NT2/D1 (cell line): ENCODE measurements at places on chromosomes 7 and 10.

DNA sequence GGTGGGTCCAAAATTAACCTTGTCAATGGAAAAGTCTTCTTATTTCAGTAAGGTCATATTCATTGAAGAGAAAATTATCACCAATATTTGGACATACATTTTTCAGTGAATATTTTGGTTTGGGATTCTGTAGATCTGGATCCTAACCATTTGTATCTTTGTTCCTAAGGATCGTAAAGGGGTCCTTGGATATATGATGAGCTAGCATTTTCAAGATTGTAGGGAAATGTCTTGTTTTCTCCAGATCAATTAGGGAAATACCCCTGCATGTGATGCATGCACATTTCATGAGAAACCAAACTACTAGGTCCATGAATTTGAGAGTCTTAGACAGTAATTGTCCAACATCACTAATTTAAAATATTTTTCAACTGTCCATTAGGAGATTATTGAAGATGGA is 18.0 kb downstream of the DNTT start:
- no peak for DNase-seq

DNA sequence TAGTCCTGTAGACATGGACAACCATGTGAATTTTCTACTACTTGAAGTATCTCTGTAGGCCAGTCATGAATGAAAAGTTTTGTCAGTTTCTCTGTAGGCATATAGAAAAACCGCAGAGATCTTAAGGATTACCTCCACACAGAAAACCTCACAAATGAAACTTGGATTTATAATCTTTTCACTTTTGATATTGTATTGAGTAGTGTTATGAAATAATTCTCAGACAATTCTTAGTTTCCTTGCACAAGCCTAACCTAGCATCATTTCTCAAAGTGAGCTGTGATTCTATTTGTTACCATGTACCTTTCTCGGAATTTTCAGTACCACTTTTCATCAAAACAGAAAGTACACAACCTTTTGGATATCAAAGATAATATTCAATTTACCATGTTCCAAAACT is 51.4 kb upstream of the OIT3 start:
- DNase-seq = no peak

DNA sequence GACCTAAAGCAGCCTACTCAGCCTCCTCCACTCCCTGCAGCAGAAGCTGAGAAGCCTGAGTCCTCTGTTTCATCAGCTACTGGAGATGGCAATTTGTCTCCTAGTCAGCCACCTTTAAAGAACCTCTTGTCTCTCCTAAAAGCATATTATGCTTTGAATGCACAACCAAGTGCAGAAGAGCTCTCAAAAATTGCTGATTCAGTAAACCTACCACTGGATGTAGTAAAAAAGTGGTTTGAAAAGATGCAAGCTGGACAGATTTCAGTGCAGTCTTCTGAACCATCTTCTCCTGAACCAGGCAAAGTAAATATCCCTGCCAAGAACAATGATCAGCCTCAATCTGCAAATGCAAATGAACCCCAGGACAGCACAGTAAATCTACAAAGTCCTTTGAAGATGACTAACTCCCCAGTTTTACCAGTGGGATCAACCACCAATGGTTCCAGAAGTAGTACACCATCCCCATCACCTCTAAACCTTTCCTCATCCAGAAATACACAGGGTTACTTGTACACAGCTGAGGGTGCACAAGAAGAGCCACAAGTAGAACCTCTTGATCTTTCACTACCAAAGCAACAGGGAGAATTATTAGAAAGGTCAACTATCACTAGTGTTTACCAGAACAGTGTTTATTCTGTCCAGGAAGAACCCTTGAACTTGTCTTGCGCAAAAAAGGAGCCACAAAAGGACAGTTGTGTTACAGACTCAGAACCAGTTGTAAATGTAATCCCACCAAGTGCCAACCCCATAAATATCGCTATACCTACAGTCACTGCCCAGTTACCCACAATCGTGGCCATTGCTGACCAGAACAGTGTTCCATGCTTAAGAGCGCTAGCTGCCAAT is 202.2 kb downstream of the ZEB1 start:
- no peak for DNase-seq

DNA sequence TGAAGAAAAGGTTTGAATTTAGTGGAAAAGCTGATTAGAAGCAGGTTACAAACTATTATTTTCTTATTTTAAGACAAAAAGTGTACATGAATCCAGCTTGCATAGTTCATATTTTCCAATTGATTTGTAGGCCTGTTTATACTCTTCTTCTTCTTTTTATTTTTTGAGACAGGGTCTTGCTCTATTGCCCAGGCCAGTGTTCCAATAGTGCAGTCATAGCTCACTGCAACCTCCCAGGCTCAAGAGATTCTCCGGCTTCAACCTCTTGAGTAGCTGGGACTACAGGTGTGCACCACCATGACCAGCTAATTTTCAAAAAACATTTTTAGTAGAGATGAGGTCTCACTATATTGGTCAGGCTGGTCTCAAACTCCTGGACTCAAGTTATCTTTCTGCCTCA is 45.0 kb downstream of the ARL4A start:
- no peak for DNase-seq

GRCh38 chr7:48575516-48575915 is 348.8 kb upstream of the CDC14C start:
- no peak for DNase-seq

GRCh38 chr10:100267239-100268104 is at the start of gene CWF19L1:
Gene CWF19L1, minus strand, starts transcription at chr10:100267638. Its CDS starts 45 bp downstream, at chr10:100267593.
- DNase-seq = peak; percentile 63

DNA sequence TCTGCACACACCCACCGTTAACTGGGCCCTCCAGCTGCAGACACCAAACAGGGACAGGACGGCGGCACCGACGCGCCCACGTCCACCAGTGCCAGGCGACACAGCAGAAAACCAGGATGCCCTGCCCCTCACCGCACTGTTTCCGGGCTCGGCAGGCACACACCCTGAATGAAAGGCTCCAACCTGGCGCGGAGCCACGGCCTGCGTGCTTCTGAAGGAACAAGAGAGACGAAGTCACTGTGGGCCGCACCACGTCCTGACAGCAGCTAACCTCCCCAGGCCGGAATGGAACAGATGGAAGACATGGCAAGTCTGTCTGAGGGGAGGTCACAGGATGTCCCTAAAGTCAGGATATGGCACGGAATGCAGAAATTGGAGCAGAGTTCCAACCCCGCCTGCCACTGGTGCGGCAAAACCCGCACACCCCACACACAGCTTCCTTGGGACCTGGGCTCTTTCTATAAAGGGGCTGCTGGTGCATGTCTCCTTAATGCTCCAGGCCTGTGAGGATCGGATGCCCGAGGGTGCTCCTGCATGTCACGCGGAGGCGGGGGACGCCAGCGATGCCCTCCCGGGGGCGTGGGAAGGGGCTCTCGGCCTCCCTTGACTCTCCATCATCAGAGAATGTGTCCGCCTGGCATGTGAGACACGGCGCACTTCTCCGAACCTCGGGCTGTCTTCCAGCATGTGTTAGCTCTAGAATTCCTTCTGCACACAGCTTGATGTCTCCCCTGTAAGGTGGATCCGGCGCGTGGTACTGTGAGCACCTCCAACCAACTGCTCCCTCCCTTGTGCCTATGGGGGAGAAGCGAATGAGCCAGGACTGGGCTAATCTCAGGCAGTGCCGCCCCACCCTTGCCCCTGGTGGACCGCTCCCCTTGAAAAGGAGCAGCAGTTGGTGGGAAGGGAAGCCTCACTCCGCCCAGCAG is 3.9 kb upstream of the GPER1 start:
- DNase-seq = no peak

- no peak for DNase-seq
Observed at GRCh38 chr10:11156480-11156879, 138.8 kb downstream of the CELF2 start.

GRCh38 chr10:30368065-30368718 is 19.1 kb upstream of the MTPAP start:
- DNase-seq = no peak

- no peak for DNase-seq
Observed at GRCh38 chr7:128405471-128406313, 4.1 kb downstream of the IMPDH1 start.

DNA sequence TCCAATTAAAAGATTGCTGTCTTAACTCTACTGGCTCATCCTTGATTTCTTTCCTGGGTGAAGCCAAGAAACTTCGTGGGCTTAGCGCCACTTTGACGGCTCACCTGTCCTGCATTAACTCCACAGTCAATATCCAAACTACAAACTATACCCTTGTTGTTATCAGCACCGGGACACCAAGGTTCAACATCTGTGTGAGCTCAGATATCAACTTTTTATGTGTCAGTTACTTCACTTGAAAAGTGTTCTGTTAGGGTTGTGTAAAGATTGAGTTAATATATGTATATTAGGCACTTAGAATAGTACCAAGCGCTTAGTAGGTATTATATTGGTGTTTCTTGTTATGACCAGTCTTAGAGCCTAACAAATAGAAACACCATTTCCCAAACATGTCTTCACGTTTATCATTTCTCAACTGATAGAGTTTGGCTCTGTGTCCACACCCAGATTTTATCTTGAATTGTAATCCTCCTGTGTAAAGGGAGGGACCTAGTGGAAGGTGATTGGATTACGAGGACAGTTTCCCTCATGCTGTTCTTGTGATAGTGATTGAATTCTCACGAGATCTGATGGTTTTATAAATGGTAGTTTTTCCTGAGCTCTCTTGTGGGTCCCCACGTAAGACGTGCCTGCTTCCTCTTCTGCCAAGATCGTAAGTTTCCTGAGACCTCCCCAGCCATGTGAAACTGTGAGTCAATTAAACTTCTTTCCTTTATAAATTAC is 19.0 kb upstream of the ST8SIA6 start:
- DNase-seq = no peak

DNA sequence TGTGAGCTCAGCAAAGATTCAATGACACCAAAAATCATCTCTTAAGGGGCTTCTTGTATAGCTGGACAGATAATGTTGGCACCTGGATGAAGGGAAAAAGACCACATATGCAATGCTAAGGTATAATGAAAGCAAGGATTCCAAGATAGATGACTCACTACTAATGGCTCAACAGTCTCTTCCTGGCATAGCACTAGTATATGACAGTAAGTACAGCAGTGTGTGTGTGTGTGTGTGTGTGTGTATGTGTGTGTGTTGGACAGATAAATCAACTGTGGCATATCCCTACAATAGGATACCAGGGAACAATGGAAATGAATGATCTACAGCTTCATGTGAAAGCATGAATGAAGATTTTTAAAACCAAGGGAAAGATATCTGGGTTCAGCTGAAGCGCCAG is 257.1 kb downstream of the SFMBT2 start:
- DNase-seq = no peak

DNA sequence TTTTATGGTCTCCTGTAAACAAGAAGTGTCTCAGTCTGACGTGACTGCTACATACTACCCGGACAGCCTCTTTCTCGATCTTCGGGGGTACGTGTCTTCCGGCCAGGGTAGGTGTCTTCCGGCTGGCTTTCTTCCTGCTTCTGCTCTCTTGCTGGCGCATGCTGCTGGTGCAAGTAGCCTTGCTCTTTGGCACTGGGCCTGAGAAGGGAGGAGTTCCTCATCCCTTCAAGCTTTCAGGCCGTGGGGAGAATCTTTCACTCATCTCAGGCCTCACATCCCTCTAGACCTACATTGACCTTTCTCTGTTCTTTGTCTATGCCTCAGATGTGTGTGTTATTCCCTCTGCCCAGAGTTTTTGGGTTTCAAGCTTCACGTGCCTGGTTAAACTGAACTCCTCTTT is 130.4 kb downstream of the JCAD start:
- no peak for DNase-seq

- no peak for DNase-seq
Observed at GRCh38 chr7:77458786-77459185, 42.6 kb upstream of the GSAP start.

- DNase-seq = no peak
Observed at GRCh38 chr10:128855618-128856428, 611.2 kb upstream of the MGMT start.

DNA sequence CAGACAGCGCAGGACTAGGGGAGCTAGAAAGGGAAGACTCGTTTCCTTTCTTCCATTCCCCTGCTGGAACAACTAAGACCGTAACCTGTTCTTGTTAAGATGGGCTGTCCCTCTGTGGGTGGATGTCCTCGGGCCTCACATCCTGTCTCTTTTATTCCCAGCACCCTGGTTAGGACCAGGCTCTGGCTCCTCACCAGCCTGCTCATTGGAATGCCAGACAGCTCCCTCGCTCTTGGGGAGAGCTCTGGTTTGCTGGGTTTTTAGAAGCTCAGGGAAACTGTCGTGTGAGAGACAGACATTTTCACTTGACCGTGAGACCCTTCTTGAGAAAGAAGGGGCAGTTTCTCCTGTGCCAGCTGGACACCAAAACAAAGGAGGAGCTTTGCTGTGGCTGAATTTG is 58.1 kb upstream of the HABP2 start:
- DNase-seq = no peak

DNA sequence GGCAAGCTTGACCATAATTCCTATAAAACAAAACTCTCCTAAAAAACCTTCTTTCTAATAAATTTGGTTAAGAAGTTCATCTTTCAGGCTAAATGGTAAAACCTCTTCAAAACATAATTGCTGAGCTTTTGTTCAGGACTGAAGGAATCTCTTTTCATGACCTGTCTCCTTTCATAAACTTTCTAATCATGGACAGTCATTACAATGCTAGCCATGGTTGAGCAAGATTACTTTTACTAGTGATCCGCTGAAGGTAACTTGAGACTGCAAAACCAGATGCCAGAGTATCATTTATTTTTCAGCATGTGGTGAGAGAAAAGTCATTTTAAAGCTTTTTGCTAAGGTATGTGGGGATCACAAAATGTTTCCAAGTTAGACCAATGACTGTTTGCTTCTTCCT is 186.4 kb upstream of the RHOBTB1 start:
- DNase-seq = no peak

DNA sequence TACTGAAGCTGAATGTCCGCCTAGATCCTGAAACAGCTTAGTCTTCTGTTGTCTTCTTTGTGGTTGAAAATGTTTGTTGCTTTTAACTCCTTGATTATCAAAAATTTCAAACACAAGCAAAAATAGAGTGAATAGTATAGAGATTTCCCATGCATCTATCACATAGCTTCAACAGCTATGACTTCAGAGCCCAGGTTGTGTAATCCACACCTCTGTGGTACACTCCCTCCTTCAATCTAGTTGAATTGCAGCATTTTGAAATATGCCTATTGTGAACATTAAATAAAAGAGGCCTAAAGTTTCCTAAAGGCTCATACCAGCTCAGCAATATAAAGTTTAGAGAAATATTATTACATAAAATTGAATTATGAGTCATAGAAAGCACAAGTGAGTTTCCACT is 204.7 kb upstream of the HDAC9 start:
- no peak for DNase-seq

DNA sequence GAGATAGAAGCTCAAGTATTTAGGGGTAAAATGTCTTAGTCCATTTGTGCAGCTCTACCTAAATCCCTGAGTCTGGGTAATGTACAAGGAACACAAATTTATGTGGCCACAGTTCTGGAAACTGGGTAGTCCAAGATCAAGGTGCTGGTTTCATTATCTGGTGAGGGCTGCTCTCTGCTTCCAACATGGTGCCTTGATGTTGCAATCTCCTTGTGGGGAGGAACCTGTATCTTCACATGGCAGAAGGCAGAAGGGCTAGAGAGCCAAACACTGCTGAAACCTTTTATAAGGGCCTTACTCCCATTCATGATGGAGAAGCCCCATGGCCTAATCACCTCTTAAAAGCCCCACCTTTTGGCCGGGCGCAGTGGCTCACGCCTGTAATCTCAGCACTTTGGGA is 8.7 kb upstream of the BAZ1B start:
- no peak for DNase-seq
